AG04450 (cell line): ENCODE measurements at places on chromosomes 5 and 9.

DNA sequence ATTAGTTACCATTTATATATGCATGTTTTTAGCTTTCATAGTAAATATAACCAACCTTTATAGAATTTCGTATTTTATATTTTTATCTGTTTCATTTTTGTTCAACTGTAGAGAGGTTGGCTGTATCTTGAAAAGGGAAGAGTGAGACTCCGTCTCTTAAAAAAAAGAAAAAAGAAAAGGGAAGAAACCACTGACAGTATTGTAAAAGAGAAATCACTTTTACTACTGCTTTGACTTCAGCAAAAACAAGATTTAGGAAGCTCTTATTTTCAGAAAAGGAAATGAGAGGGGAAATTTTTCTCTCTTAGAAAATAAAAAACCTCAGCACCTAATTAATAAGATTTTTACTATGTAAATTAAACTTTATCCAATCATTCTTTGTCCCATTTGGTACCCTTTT, 14.4 kb downstream of the POLK start:
- DNase-seq: no peak

DNA sequence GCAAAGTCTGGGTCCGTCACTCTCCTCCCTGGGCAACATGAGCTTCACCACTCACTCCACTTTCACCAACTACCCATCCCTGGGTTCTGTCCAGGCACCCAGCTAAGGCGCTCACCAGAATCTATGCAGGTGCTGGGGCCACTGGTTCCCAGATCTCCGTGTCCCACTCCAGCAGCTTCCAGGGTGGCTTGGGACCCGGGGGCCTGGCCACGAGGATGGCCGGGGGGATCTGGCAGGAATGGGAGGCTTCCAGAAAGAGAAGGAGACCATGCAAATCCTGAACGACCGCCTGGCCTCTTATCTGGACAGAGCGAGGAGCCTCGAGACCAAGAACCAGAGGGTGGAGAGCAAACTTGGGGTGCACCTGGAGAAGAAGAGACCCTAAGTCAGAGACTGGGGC, 1611.0 kb upstream of the ACO1 start:
- no peak for DNase-seq

DNA sequence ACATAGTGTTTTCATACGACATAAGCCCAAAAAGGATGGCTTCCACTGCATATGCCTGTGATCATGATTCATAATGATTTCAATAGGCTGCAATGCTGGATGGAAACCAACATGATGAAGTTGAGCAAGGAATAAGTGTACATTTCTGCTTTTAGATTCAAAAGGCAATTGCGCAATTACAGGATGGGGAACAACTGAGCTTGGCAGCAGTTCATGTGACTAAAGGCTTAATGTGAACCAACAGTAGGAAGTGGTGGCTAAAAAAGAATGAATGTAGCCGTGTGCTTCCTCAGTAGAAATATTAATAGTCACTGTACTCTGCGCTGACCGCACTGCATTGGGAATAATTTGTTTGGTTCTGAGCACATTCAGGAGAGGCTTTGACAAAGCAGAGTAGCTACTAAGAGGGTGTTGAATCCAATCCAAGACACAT, 51.2 kb downstream of the SLC1A3 start:
- peak; percentile 97 for DNase-seq

DNA sequence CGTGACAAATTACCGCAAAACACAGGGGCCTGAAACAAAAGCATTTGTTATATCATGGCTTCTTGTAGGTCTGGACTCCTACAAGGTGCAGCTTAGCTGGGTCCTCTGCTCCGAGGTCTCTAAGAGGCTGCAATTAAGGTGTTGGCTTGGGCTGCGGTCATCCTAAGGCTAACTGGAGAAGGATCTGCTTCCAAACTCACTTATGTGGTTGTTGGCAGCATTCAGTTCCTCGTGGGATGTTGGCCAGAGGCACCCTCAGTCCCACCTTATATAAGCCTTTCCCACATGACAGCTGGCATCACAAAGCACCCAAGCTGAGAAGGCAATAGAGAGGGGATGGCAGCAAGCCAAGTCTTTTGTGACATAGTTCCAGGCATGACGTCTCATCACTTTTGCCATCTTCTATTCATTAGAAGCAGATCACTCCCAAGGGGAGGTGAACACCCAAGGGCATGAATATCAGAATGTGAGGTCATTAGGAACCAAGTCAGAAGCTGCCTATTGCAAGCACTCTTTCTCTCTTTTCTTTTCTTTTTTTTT, 47.9 kb upstream of the ZBTB43 start:
- no peak for DNase-seq

- DNase-seq: no peak
Measured at GRCh38 chr9:115587310-115587709, 469.4 kb upstream of the TNC start.

- no peak for DNase-seq
Measured at GRCh38 chr5:96690861-96691260, 28.7 kb downstream of the CAST start.

DNA sequence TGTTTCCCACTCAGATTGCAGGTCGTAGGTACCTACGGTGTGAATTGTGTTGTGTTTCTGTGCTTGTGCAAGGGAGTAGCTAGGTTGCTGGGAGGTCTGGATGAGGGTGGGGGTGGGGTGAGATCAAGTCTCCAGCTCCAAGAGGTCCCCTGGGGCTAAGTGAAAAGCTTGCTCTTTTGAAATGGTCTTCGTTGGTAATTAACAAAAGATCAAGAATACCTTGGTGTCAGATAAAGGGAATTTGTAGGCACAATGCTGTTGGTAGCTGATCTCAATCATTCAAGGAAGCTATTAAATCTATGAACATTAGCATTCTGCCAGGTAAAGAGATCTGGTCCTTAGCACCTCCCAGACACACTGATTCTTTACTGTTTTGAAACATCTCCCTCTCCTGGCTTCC, 928 bp upstream of the PCDHGC4 start:
- DNase-seq: no peak

DNA sequence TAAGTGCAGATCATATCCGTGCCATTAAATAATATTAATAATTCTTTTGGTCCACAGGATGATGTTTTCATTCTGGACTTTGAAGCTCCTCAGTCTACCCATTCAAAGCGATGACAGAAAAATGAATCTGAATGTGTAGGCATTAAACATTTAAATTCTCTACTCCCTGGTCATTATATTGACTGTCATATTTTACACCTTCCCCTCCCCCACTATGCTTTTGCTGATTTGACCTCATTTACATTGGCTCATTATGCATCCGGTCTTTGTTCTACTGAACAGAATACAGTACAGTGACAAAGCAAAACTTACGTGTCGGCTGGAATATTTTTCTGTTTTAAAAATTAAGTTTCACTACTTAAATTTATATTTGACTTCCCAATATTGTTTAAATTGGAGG, 289.7 kb upstream of the TMEM161B start:
- no peak for DNase-seq

DNA sequence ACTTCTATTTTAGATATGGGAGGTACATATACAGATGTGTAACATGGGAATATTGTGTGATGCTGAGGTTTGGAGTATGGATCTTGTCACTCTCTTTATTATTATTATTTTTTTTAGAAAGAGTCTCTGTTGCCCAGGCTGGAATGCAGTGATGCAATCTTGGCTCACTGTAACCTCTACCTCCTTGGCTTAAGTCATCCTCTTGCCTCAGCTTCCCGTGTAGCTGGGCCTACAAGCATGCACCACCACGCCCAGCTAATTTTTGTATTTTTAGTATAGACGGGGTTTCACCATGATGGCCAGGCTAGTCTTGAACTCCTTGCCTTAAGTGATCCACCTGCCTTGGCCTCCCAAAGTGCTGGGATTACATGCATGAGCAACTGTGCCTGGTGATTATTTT, 138.4 kb upstream of the SLC28A3 start:
- no peak for DNase-seq

DNA sequence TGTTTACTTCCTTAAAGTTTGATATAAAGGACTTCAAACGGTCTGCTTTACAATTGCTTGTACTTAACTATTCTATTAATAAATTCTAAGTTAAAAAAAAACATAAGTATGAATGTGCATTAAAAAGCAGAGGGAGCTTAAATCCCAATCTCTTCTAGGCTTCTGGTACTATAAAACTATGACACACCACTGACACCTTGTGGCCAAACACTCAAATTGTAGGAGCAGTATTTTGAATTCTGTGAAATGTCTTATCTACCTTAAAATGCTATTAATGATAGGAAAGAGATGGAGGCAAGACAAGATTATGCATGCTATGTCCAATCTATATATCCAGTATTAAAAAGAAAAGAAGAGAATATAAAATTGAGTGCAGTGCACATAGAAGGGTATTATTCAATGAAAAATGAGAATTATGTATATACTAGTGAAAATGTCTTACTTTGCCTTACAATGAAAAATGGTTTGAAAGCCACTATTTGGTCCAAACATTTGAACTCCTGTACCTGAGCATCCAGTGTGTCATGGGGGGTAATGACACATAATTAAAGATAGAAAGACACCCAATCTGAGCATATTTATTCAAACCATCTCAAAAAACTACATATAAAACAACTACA, 87.6 kb downstream of the ERP44 start:
- DNase-seq: no peak

GRCh38 chr5:135169753-135170152, 135.7 kb upstream of the PITX1 start:
- DNase-seq: no peak

DNA sequence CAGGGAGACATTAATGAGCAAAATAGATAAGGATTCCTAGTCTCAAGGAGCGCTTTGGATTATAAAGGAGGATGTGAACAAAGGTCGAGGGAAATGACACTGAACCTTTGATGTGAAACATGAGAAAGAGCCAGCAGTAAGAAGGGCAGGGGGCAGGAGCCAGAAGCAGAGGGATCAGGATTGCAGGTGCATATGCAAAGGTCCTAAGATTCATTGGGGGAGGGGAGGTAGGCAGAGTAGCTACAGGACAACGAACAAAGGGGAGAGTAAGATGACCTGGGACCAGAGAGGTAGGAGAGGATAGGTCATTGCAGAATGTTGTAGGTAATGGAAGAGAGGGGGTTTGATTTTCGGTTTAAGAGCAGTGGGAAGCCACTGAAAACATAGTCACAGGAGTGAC, 129.2 kb upstream of the TRPM3 start:
- DNase-seq: no peak

DNA sequence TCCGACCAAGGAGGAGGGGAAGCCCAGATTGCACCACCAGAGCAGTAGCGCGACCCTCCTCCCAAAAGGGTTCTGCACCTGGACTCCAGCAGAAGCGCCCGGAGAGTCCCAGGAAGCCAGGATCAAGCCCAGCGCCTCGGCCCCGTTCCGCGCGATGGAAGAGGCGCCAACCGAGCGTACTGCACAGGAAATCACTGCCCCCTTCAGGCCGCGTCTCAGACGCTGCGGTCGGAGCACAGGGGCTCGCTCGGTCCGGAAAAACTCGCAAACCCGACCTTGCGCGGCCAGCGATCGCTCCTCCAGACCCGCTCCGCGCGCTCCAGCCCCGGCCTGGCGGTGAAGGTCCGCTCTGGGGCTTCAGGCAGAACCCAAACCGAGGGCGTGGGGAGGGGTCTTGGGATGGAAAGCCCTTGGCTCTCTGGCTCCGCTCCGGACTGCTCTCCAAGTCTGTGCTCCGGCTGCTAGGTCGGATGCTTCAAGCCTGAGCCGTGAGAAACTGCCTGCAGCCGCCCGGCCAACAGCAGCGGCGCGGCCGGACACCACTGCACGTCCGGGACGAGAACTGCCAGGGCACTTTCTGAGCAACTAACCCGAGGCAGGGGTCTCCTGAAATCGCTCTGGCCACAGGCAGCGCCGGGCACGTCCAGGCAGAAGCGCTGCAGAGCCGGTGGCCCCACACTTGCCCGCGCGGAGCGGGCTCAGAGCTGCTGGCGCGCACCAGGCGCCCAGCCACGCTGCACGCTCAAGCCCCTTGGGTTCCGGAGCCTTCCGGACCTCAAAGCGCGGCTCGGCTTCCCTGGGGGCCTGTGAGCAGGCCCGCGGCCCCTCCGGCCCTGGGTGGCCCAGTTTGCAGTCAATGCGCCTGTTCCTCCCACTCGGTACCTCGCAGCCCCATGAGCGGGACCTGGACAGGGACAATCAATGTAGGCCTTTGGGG, 1.3 kb downstream of the GABBR2 start:
- peak; percentile 46 for DNase-seq

- DNase-seq: peak; percentile 44
Measured at GRCh38 chr9:35553670-35554543, 51.2 kb upstream of the TESK1 start.

DNA sequence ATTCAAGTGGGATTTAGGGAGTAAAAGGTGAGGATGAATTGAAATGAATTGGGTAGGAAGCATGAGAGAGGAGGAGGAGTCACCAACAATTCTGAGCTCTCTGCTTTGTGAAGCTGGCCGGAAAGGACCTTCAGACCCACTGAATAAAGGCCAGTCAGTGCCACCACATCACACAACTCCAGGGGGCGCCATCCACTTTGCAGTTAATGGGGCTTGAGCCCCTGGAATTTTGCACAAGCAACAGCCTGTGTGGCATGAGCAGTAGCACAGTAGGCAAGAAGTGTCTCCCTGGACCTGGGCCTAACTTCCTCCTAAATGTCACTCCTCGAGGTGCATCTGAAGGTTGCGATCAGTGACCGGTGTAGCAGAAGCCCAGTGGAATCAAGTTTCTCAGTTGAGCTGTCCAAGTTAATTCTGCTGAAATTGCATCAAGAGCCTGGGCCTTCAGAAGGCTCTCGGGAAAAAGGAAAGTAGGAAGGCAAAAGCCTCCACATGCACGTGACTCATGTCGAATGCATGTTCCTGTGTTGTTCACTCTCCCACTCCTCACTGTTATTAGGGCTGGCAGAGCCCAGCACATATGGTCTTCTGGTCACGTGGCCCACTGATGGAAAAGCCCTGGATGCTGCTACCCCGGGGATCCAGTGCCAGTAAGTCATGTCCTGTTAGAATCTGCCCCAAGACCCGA, 27.8 kb upstream of the GLIS3 start:
- DNase-seq: peak; percentile 38

GRCh38 chr5:97854871-97855762, 672.1 kb upstream of the RIOK2 start:
- peak; percentile 45 for DNase-seq
